ENCODE measurements at places on chromosomes 5 and 9. TPM values are rescaled to one million over a fixed set of nuclear protein-coding genes. Genes with fewer than 3 reads are reported as not detected.

DNA sequence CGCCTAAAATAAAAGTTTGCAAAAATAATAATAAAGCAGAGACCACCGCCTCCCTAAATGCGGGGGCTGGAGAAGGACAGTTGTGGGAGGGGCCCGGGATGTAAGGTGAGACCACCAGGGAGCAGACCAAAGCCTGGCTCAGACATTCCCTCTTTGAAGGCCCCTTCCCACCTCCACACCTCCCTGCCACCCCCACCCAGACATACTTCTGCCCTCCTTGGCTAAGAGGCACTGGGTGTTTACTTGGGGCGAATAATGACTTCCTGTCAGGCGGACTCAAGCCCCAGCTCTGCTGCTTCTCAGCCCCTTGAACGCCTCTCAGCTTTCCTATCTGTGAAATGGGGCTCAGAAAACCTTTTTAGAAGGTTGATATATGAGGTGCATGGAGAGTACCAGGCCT, 58.8 kb upstream of the GGTA1 start:
- DNase-seq = no peak

GRCh38 chr5:107329850-107330249, 340.9 kb downstream of the EFNA5 start:
- DNase-seq = no peak

- DNase-seq = peak; percentile 38
Observed at GRCh38 chr5:74028406-74028805, 402.4 kb downstream of the ARHGEF28 start.

- no peak for DNase-seq
Observed at GRCh38 chr9:20726144-20726543, 42.1 kb downstream of the FOCAD start.

DNA sequence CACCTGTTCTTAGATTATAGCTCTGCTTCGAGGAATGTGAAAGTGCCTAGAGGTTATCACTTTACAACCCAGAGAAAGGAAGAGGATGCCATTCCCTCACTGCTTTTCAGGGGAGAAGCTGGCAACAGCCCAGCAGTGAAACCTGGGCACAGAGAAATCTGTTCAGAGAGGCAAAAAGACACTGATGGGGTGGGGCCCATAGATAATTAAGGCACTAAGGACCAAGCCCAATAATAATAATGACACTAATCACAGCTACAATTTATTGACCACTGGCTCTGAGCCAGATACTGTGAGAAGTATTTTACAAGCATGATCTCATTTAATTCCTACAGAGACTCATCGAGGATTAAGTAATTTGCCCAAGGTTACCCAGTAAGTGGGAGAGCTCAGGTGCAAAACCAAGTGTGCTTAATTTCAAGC, 168.3 kb downstream of the PIK3R1 start:
- DNase-seq = no peak

GRCh38 chr5:172777881-172778814, 7.2 kb upstream of the DUSP1 start:
- peak; percentile 86 for DNase-seq

DNA sequence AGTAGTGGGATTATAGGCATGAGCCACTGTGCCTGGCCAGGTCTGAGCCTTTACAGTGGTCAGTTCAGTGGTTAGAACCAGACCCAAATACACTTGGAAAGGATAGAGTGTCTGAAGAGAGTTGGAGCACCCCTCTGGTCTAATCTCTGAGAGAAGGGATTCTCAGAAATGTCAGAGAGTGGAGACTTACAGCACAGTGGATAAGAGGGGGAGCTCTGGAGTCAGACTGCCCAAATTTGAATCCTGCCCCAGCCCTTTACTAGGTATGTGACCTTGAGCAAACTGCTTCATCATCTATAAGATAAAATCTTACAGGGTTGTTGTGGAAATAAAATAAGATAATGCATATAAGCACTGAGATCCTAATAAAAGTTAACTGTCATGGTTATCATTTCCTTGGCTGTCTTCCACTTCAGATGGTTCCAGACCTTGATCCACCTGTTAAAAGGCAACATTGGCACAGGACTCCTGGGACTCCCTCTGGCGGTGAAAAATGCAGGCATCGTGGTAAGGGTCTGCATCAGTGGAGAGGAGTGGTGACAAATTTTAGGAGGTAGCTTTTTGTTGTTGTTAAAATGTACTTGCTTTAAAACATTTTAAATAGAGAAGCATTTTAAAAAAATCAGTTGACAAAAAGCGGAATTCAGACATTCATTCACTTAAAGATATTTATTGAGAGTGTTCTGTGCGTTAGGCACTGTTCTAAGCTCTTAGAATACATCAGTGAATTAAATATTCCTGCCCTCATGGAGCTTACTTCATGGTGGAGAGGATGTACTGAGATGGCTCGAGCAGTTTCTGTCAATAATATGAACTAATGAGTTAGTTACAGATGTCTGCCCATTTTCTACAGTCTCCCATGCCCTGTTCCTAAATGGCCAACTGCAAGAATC, 16.0 kb downstream of the SLC36A1 start:
- DNase-seq = no peak

DNA sequence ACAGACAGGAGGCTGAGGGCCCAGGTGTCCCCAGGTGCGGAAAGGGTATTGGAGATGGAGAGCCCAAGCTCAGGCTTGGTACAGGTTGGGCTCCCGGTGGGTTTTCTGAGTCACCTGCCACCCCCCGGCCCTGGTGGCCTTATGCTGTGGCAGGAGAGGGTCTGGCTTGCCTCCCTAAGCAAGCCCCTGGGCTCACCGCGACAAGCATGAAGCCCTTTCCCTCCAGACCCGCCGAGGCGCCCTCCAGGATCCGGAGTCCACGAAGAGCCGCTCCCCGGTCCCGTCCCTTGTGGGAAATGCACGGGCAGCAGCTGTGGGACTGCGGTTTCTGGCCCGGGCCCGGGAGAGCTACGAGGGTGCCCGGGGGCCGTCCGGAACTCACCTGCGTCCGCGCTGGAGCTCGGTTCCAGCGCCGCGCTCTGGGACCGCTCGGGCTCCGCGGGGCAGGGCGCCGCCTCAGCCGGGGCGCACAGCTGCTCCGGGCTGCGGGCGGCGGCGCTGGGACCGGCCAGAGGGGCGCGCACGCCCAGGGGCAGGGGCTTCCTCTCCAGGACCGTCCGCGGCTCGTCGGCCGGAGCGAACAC, 757 bp downstream of the SAPCD2 start:
- DNase-seq = no peak

DNA sequence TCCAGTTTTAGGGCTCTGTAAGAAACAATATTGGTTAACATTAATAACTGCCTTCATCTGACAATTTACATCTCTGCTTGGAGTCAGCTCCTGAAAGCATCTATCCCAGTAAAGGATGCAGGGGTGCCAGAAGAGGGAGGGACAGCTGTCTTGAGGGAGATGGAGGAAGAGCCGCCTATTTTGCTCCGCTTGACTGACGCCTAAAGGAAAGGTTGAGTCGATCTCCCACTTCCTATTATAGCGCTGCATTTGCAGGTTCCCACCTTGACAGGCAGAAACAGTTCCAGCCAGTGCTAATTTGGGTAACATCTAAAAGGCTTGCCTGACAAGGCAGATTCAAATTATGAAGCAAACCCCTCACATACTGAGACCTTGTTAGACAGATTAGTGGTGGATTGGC, 374.6 kb downstream of the SPATA31D1 start:
- no peak for DNase-seq

- no peak for DNase-seq
Observed at GRCh38 chr9:130001190-130001589, 41.8 kb downstream of the FNBP1 start.

DNA sequence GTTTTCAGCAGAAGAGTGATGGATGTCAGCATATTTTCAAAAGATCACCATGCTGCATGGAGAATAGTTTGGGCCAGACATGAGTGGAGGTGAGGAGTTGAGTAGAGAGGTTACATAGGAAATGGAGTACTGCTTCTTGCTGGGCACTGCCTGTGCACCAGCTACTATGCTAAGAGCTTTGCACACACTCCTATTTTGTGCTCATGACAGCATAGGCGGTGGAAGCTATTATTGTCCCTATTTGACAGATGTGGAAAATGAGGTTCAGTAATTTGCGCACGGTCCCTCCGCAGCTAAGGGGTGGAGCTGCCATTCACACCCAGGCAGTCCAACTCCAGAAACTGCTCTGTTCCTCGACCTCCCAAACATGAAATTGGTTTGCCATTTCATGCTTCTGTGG, 67.8 kb downstream of the ENTREP1 start:
- no peak for DNase-seq

DNA sequence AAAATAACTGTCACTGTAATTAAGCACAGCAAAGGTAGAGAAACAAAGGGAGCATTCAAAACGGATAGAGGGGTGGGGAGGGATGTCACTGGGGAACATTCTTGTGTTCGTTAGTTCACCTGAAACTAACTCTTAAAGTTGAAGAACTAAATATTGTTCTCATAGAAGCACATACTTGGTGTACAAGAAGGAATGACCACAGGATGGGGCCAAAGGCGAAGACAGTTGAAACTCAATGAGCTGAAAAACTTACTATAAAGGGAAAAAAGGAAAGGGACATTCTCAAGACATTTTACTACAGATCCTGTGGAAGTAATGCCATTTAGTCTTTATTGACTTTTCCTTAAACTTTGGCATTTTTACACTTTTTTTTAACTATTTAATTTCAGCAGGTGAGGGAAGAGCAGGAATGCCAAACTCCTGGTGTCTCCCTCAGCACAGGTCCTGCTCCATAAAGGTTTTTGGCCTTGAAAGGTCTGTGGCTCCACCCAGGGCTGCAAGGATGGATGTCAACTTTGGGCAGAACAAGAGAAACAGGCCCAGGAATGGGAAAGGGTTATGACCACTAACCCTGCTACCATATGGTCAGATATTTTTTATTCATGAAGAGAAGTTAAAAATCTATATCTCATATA, 197.6 kb upstream of the RASA1 start:
- DNase-seq = peak; percentile 75

- DNase-seq = no peak
Observed at GRCh38 chr5:169954786-169955185, 25.5 kb downstream of the INSYN2B start.

DNA sequence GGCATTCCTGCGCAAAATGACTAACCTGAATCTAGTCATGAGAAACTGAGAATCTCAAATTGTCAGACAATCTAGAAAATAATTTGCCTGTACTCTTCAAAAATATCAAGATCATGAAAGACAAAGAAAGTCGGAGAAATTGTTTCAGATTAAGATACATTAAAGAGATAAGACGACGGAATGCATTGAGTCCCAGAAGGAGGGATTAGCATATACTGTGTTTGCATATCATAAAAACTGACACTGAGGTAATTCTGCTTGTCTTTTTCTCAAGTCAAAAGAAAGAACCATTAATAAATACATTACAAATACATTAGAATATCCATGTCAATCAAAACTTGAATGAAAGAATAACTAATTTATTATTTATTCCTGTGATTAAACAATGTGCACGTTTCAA, 88.4 kb downstream of the CDH12 start:
- DNase-seq = no peak

GRCh38 chr5:113806904-113807303, 293.4 kb downstream of the YTHDC2 start:
- DNase-seq = no peak

- peak; percentile 95 for DNase-seq
Observed at GRCh38 chr9:78539904-78540303, 243.0 kb downstream of the PSAT1 start.

NTRK2 gene
- not detected for total RNA-seq

LHX3 gene
- not detected for total RNA-seq

TNIP1 gene
- 186 TPM for total RNA-seq

SAXO1 gene
- total RNA-seq = 0.06 TPM

FAM81B gene
- total RNA-seq = not detected

PCDHGB5 gene
- total RNA-seq = 2.1 TPM

ENC1 gene
- total RNA-seq = 56.6 TPM

PPP3R2 gene
- not detected for total RNA-seq

EPB41L4A gene
- total RNA-seq = not detected

DIPK1B gene
- not detected for total RNA-seq
